ENCODE measurements at places on chromosomes 6 and 20.

- no peak for DNase-seq
Measured at GRCh38 chr20:32204205-32205109, 3.1 kb downstream of the PLAGL2 start.

GRCh38 chr20:50543326-50543725, 33.1 kb downstream of the PTPN1 start:
- no peak for DNase-seq

- peak; percentile 9 for DNase-seq
Measured at GRCh38 chr6:162580619-162581018, 146.9 kb downstream of the PRKN start.

- DNase-seq = peak; percentile 71
Measured at GRCh38 chr6:100726666-100727065, 154.5 kb downstream of the ASCC3 start.

- DNase-seq = no peak
Measured at GRCh38 chr6:136539967-136540652, 10.1 kb downstream of the MAP7 start.

DNA sequence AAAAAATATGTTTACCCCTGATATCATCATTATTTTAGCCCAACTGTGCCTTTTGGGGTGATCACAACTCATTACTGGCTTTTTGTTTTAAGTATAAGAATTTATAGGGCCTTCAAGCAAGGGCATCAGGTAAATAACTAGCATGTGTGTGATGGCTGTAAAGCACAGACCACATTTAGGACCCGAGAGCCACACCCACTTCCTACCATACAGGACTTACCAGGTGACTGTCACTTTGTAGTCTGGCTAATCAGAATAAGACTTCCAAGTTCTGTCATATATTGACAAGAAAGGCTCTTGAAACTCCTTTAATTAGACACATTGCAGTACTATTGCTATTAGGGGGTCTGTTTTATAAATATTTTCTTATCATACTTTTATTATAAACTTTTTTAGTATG, 31.1 kb downstream of the TMEM242 start:
- DNase-seq = no peak

- DNase-seq = no peak
Measured at GRCh38 chr20:38563802-38564431, 17.1 kb upstream of the ADIG start.

GRCh38 chr20:15642109-15642508, 931.1 kb downstream of the KIF16B start:
- no peak for DNase-seq

DNA sequence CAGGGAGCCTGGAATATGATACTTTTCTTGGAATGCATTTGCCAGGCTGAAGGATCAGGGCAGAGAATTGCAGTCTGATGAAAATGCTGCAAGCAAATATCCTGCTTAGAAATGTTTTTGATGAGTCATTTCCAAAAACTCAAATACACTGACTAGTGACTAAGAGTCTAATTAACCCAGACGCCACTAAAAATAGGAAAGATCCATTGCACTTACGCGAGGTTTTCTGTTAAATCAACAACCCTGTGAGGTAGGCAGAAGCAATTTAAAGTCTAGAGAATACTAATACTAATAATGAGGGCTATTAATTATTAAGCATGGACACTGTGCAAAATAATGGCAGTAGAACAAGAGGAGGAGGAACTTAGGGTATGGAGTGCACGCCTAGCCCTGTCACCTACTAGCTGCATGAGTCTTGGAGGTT, 130.1 kb upstream of the DOK5 start:
- peak; percentile 92 for DNase-seq

- DNase-seq = no peak
Measured at GRCh38 chr6:166156942-166157341, 10.7 kb downstream of the TBXT start.
